ENCODE measurements at places on chromosomes 5 and 9. TPM values are rescaled to one million over a fixed set of nuclear protein-coding genes. Genes with fewer than 3 reads are reported as not detected.

CYLC2 gene
- not detected for total RNA-seq

PCDHB6 gene
- 0.51 TPM for total RNA-seq

PIP5K1B gene
- 0.29 TPM for total RNA-seq

ZNF483 gene
- total RNA-seq: 60.2 TPM

BSPRY gene
- not detected for total RNA-seq

HRCT1 gene
- total RNA-seq: not detected

FBP2 gene
- total RNA-seq: not detected

PCDHAC2 gene
- 7.1 TPM for total RNA-seq

SLC4A9 gene
- not detected for total RNA-seq

GRCh38 chr5:136028782-136029742 is at the start of gene TGFBI:
TSS of gene TGFBI (plus strand) at chr5:136028988. CDS start at chr5:136029056, 68 bp downstream.
- H3K27me3 ChIP-seq: no peaks in the 10 kb centered on the region
- peaks cover under 1% of the 10 kb centered on the region for H3K4me1 ChIP-seq
- H3K36me3 ChIP-seq: no peaks in the 10 kb centered on the region
- H3K27ac ChIP-seq: peak within 1 kb of the TSS; percentile 15
- DNase-seq: peak; percentile 57

- H3K27ac ChIP-seq: no peak overlapping the region
- no peaks in the 10 kb centered on the region for H3K36me3 ChIP-seq
- DNase-seq: no peak
Measured at GRCh38 chr5:41656597-41656996, 146.2 kb upstream of the PLCXD3 start.

DNA sequence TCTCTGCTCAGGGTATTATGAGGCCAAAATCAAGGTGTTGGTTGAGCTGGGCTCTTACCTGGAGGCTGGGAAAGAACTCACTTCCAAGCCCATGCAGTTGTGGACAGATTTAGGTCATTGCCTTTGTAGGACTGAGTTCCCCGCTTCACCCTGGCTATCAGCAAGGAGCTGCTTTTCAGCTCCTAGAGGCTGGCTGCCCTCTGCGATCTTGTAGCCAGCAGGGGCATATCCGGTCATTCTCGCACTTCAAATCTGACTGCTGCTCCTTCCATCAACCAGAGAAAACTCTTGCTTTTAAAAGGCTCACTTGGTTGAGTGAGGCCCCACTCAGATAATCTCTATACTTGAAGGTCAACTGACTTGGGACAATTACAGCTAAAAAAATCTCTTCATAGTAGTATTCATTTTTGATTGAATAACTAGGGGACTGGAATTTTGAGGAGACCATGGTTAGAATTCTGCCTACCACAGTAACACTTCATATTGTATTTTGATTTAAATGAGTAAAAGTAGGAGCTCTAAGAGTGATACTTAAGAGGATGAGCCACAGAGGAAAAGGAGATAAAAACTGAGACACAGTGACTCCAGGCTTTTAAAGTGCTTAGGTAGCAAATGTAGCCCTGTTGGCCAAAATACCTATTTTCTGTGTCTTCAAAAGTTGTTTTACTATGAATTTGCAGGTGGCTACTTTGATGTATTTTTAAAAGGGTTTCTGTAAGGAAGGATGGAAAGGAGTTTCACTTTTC is 137.4 kb downstream of the CD180 start:
- no peak overlapping the region for H3K27ac ChIP-seq
- DNase-seq: no peak
- H3K4me3 ChIP-seq: no peak overlapping the region
- H3K36me3 ChIP-seq: no peaks in the 10 kb centered on the region
- H3K4me1 ChIP-seq: no peaks in the 10 kb centered on the region

GRCh38 chr5:74765929-74766328 is 988 bp downstream of the GFM2 start:
- no peaks in the 10 kb centered on the region for H3K27me3 ChIP-seq
- H3K4me1 ChIP-seq: peaks cover 14% of the 10 kb centered on the region
- peak overlapping the region; percentile 92 for H3K4me3 ChIP-seq
- no peak for DNase-seq
- no peaks in the 10 kb centered on the region for H3K36me3 ChIP-seq

GRCh38 chr9:83281306-83282255 is 218.6 kb upstream of the RASEF start:
- H3K4me3 ChIP-seq: no peak overlapping the region
- H3K4me1 ChIP-seq: no peaks in the 10 kb centered on the region

DNA sequence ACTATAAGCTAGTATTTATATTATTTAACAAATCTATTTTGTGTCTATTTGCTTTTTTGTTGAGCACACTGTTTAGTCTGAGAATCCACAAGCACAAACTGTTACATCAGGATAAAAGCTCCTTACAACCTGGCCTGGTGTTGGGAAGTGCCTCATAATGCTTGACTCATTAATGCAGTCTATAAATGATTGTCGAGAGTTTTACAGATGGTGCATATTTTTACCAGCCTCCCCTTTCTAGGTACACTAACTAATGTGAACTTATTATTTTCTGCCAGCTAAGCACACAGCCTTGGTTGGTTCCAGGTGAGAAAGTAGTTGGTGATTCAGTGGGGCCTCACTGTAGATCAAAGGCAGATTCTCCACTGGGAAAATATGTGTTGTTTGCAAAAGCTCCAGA is 151.0 kb upstream of the ADAMTS16 start:
- H3K4me1 ChIP-seq: no peaks in the 10 kb centered on the region
- no peak overlapping the region for H3K27ac ChIP-seq
- H3K27me3 ChIP-seq: no peaks in the 10 kb centered on the region

DNA sequence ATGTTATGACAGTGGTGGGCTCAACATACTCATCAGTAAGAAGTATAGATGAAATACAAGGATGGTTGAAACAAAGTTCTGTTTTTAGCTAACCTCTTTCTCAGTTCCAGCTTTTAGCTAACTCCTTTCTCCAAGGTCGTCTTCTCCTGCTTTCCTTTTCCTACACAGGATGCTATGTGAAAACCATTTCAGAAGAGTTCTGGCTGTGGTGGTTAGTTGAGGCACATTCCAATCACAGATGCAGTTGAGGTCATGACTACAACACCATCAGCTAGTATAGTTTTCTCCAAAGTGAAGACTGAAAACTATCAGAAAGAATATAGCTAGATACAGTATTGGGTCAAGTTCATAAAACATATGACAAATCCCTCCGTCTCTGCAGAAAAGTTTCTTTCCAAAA is 477.7 kb upstream of the C9orf72 start:
- DNase-seq: no peak
- H3K36me3 ChIP-seq: no peaks in the 10 kb centered on the region
- H3K27me3 ChIP-seq: no peaks in the 10 kb centered on the region
- no peak overlapping the region for H3K27ac ChIP-seq

- no peak overlapping the region for H3K4me3 ChIP-seq
- H3K36me3 ChIP-seq: no peaks in the 10 kb centered on the region
- no peaks in the 10 kb centered on the region for H3K27me3 ChIP-seq
- no peak overlapping the region for H3K27ac ChIP-seq
Measured at GRCh38 chr5:124591583-124591982, 154.9 kb downstream of the ZNF608 start.

DNA sequence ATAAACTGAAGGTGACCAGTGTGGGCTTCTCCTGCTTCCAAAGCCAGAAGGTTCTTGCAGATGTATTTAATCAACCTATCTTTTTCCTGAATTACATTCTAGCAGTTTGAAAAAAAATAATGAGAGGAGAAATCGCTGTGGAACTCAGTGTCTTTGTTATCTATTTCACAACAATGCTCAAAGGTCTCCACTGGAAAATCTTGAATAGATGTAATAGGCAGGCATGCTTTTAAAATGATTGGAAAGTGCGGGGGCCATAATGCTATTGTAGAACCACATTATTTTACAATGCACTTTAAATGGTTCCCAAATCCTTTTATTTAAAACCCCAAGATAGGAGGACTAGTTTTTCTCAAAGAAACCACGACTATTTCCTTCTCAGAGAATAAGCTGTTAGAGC is 23.3 kb downstream of the ENC1 start:
- H3K4me1 ChIP-seq: no peaks in the 10 kb centered on the region
- H3K4me3 ChIP-seq: no peak overlapping the region

DNA sequence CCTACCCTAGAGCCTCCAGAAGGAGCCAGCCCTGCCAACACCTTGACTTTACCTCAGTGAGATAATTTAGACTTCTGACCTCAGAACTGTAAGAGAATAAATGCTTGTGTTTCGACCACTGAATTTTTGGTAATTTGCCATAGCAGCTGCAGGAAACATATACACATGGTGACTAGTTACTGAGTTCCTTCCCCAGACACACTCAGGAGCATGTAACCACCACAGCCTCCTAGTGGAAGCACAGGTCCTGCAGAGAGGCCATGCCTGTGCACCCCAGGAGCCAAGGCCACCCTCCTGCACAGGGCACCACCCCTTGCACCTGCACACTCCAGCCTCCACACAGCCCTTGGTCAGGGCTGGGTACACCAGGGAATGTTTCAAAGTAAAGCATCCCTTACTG is 7.6 kb upstream of the CAMSAP1 start:
- DNase-seq: no peak
- no peak overlapping the region for H3K4me3 ChIP-seq
- H3K4me1 ChIP-seq: no peaks in the 10 kb centered on the region
- no peak overlapping the region for H3K27ac ChIP-seq
- H3K27me3 ChIP-seq: no peaks in the 10 kb centered on the region

- no peak overlapping the region for H3K27ac ChIP-seq
- H3K36me3 ChIP-seq: no peaks in the 10 kb centered on the region
- no peak overlapping the region for H3K4me3 ChIP-seq
- no peaks in the 10 kb centered on the region for H3K27me3 ChIP-seq
Measured at GRCh38 chr9:98964201-98964600, 20.5 kb downstream of the COL15A1 start.

DNA sequence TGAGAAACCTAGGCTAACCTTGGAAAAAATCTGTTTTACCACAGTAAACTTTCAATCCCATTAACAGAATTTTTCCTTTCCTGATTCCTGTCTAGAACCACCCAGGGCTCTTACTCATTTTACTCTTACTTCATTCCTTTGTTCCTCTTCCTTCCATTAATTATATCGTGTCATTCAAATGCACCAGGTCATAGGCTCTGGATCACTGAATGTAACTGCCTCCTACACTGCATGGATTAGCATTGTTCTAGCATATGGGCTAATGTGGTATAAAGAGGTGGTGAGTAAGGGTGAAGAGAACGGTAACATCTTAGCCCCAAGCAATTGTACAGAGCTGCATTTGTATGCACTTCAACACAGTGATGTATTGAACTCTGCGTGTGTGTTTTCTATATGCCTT is 49.5 kb upstream of the SPINK5 start:
- no peak for DNase-seq
- no peaks in the 10 kb centered on the region for H3K27me3 ChIP-seq
- no peaks in the 10 kb centered on the region for H3K4me1 ChIP-seq

DNA sequence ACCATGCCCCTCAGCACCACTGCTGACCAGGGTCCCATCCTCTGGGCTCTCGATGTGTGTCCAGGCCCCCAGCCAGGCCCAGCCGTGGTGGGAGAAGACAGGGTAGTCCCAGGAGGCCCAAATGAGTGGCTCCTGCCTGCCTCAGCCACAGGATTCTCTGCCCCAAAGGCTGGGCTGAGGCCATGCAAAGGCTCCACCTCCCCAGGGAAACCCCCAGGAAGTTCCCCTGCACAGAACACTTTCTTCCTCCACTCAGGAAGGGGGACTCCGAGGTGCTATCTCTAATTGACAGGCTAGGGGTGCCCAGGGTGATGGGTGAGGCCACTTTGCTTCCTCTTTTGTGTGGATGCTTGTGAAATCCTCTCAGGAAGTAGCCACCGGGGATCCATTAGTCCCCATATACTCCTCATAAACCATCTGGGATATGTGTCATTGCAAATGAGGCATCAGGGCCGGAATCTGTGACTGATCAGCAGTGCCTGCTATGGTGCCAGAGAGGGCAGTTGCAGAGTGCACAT is 23.1 kb upstream of the TDRD7 start:
- no peak for DNase-seq
- no peaks in the 10 kb centered on the region for H3K4me1 ChIP-seq
- H3K4me3 ChIP-seq: no peak overlapping the region
- no peaks in the 10 kb centered on the region for H3K36me3 ChIP-seq

DNA sequence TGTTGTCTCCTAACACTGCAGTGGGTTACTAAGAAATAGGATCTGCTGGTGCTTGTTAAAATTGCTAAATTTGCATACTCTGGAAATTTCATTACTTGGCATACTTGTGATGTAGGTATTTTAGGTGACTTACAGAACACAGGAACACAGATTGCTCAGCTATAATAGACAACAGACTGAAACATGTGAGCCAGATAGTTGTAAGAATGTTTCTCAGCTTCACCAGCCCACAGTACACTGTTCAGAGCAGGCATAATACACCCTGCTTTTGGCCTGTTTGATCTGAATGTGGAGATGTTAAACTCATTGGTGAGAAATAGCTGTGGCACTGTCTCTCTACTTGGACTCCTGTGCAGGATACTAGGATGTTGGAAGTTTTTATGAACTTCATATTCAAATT is 275.7 kb downstream of the CSNK1G3 start:
- no peaks in the 10 kb centered on the region for H3K36me3 ChIP-seq
- DNase-seq: no peak

- no peaks in the 10 kb centered on the region for H3K4me1 ChIP-seq
- H3K27ac ChIP-seq: no peak overlapping the region
- no peaks in the 10 kb centered on the region for H3K36me3 ChIP-seq
- no peaks in the 10 kb centered on the region for H3K27me3 ChIP-seq
- no peak overlapping the region for H3K4me3 ChIP-seq
- DNase-seq: no peak
Measured at GRCh38 chr9:133995012-133995896, 3.1 kb upstream of the VAV2 start.
